ENCODE measurements at places on chromosomes 4 and X.

DNA sequence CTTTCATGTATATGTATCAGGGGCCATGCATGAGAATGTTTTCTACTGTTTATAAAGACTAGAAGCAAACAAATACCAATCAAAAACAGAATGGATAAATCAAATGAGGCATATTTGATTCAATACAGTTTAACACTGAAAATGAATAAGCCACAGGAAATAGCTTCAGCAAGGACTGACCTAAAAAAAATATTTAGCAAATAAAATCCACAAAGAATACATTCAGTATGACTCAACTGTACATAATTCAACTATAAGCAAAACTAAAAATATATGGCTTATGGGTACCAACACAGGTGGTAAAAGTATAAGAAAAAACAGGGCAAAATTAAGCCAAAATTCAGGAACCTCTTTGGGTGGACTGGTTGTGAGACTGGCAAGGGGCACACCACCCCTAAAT, 112.9 kb downstream of the KCNIP4 start:
- no peak for DNase-seq

- no peak for DNase-seq
These were observed 108.7 kb downstream of the DHRSX start for GRCh38 chrX:2391869-2392606.

- DNase-seq: no peak
These were observed 60.7 kb upstream of the PGM2 start for GRCh38 chr4:37765741-37766140.

DNA sequence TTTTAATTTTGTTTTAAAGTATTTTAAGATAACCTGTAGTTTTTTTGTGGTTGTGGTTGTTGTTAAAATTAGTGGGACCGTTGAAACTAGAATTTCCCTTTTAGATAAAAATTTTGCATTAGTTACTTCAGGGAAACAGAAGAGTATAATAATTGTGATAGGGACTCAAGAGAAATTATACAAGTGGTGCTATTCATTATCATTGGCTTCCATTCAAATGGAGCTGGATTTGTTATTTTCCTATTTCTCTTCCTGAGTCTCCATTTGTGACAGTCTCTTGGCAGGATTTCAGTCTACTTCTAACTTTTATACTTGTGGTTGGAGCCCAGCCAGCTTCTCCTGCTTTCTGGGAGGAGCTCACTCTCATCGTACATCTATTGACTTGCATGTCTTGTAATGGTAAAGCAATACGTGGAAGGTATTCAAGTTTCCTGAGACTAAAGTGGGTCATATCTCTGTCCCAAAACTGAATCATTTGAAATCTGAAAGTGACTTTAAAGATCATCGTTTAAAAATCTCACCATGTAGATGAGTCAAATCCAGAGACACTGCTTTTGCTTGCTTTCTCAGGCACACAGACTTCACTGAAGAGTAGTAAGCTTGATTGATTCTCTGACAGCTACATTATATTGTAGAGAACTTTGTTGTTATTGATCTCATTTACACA, 155.8 kb downstream of the RPA4 start:
- peak; percentile 34 for DNase-seq

DNA sequence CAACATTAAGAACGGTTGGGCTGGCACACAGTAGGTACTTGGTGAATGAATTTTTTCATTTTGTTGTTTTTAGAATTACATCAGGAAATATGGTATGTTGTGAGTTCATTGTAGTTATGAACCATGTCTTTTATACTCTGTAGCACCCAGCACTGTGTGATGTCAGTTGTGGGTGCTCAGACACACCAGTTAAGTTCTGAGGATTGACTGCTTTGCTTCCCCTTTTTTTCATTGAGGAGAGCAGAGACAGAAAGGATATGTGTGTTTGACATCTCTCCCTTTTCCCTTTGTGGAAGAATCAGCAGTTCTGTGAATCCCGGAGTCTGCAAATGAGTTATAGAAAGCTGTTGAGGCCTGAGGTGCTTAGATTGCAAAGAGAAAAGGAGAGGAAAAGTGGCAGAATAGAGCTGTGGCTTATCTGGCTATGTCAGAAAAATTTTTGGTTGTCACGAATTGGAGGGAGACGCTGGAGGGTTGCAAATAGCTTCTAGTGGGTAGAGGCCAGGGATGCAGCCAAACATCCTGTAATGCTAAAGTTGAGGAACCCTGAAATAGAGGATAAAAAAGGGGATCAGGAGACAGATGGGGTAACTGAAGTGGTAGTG, 13.1 kb downstream of the SMAD1 start:
- no peak for DNase-seq

GRCh38 chr4:115562506-115562905, 449.1 kb upstream of the NDST4 start:
- DNase-seq: no peak
